ENCODE measurements at places on chromosomes 11 and 22. TPM values are rescaled to one million over a fixed set of nuclear protein-coding genes. Genes with fewer than 3 reads are reported as not detected.

- no peak overlapping the region for H3K27ac ChIP-seq
- H3K4me3 ChIP-seq: no peak overlapping the region
- peaks cover under 1% of the 10 kb centered on the region for H3K4me1 ChIP-seq
- no peaks in the 10 kb centered on the region for H3K27me3 ChIP-seq
Measured at GRCh38 chr22:44309137-44309536, 3.6 kb downstream of the SHISAL1 start.

DNA sequence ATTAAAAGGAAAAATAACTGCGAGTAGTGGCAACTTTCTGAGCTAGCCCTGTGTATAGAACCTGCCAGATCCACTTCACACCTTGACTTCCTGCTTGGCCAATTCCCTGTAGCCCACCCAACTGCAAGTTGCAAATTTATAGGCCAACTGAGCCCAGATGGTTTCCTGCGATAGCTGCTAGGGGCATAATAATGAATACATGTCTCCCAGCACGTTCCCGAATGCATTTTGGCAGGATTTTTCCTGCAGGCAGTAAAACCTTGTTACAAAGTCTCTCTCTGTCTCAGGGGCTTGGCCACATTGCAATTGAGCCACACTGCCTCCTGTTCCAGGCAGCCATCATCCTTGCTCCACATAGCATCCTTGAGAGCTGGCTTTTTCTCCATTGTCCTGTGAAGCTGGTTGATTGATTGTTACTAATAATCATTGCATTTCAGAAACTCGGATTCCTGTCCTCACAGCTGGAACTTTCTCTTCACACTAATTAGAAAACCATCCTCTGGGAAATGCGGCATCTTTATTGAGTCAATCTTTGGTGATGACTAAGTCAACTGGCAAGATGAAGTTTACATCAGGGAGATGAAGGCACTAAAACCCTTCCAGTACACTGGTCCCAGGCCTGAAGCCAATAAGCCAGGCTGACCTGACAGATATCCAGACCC is 18.6 kb upstream of the LMO2 start:
- no peak overlapping the region for H3K27ac ChIP-seq
- H3K4me3 ChIP-seq: no peak overlapping the region
- H3K27me3 ChIP-seq: no peaks in the 10 kb centered on the region
- no peak for DNase-seq
- no peaks in the 10 kb centered on the region for H3K36me3 ChIP-seq

TRMU gene
- 68.9 TPM for total RNA-seq

CATSPER1 gene
- not detected for total RNA-seq

Data from CD8-positive, alpha-beta memory T cell (primary cell).